NCI-H1092 (cell line): ENCODE measurements at places on chromosomes 16 and 17.

GRCh38 chr17:18027280-18027679 is 11.7 kb downstream of the ATPAF2 start:
- DNase-seq: no peak

GRCh38 chr16:70804734-70805169 is 3.8 kb upstream of the VAC14 start:
- no peak for DNase-seq

DNA sequence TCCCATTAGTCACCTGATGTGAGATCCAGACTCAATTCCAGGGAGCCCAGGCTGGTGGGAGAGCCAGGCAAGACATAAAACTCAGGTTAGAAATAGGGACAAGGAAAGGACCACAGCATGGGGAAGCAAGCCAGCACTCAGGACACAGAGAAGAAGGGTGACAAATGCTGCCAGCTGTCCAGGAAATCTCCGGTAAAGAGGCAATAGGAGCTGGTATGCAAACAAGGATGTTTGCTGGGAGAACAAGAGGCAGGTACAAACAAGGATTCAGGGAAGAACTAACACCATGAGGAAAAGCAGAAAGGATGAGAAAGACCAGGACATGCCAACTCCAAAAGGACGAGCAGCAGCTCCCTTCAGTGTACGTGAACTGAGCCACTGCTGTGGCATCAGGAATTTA is 10.2 kb upstream of the TXNDC11 start:
- no peak for DNase-seq

GRCh38 chr16:59545721-59546120 is 811.6 kb upstream of the GOT2 start:
- no peak for DNase-seq
